MV-4-11 (cell line): ENCODE measurements at places on chromosomes 16 and 17.
A peak's percentile ranks its signal among the peaks of the same experiment; 100 is the strongest.

- no peak for DNase-seq
Observed at GRCh38 chr16:19288872-19289799, 3.6 kb downstream of the CLEC19A start.

DNA sequence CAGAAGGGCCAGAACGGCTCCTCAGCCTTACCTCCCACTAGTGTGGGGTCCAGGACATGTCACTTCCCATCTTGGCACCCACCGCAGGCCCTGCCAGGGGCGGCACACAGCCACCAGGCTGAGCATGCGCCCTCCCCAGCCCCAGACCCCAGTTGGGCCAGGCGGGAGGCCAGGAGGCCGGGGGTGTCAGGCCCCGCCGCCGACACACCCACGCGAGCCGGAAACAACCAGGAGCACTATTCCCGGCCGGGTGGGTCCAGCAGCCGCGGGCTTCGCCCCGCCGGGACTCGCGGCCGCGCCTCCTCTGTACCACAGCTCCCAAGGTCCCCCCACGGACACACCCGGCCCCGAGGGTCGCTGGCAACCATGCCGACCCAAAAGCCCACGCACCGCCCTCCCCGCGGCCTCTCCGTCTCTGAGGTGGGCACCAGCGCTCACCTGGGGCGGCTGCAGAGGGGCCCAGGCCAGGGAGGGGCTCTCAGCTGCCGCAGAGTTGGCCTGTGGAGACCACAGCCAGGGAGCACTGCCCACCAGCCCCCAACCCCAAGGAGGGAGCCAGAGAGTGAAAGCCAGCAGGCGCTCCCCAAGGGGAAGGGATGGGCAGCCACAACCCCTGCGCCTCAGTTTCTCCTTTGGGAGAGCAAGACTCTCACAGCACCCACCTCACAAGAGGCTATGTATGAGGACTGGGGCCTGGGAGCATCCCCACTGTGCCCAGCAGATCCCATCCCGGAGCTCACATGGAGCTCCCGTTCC lies 18.0 kb downstream of the B9D1 start:
- no peak for DNase-seq

- peak; percentile 53 for DNase-seq
Observed at GRCh38 chr16:89855986-89856385, 17.4 kb upstream of the TCF25 start.

DNA sequence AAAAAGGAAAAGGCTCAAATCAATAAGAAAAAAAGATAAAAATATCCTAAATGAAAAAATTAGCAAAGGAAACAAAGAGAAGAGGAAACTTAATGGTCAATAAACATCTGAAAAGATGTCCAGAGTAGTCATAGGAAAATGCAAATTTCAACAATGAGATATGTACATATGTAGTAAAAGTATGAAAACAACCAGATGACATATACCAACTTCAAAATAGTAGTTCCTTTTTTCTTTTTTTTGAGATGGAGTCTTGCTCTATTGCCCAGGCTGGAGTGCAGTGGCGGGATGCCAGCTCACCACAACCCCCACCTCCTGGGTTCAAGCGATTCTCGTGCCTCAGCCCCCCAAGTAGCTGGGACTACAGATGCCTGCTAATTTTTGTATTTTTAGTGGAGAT lies 21.7 kb upstream of the NFAT5 start:
- DNase-seq: no peak

DNA sequence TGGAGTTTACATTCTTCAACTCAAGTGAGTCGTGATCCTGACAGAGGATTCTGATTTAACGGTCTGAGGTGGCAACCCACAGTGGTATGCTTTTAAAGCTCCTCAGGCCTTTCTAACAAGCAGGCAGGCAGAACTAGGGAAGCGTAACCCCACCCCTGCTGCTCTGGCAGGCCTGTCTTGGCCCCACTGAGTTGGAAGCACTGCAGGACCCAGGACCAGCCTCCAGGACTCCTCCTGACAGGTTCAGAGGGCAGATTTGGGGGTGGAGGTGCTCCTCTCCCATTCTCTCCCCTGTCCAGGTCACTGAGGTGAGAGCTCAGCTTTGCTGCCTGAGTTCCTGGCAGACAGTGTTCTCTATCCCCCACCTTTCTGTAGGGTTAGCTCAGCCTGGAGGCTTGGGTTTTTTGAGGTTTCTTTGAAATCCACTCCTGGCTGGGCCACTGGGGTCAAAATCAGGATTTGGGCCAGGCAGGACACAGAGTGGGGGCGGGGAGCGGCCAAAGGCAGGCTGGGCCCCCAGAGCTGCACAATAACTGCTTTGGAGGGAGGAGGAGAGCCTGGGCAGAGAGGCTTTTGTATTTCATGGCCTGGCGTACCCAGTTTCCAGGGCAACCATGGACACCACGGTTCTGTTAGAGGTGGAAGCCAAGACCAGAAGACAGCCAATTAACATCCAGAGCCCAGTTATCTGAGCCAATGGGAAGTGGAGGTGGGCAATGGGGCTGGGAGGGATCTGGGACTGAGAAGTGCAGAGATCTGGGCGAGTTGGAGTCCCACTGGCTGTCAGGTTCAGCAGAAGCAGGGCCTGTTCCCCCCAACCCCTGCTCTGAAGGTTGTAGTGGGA lies 9.5 kb downstream of the MRPL27 start:
- DNase-seq: no peak

- no peak for DNase-seq
Observed at GRCh38 chr16:74029115-74029792, 267.4 kb upstream of the PSMD7 start.

- no peak for DNase-seq
Observed at GRCh38 chr17:79053251-79053925, 21.2 kb upstream of the ENGASE start.

DNA sequence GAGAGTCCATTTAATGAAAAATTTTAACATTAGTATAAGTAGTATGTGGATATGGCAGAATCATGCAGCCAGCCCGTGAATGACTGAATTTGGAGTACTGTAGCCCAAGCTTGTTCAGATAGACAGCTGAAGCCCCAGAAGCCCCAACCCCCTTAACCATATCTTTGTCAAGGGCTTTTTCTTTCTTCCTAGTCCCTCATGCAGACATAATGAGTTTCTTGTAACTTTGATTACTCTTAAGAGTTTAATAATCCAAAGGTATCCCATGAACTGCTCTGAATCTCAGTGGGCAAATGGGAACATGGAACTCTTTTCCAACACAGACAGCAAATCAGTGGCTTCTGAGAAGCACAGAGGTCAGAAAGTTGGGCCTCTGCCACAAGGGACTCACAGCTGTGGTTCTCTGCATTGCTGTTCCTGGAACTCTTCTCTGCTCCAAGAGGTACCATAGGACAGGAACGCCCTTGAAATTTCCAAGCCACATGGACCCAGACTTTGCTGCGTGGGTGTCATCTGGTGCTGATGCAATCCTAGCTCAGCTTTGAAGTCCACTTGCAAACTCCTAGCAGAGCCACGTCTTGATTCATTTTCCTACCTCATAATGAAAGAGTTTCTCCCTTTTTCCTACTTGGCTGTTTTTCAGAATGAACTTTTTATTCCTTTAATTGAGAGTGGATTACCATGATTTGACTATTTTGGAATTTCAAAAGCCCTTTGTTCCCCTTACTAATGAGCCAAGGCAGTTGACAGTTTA lies 18.1 kb downstream of the LYRM1 start:
- peak; percentile 49 for DNase-seq

- DNase-seq: no peak
Observed at GRCh38 chr17:52388941-52389340, 230.4 kb upstream of the CA10 start.

DNA sequence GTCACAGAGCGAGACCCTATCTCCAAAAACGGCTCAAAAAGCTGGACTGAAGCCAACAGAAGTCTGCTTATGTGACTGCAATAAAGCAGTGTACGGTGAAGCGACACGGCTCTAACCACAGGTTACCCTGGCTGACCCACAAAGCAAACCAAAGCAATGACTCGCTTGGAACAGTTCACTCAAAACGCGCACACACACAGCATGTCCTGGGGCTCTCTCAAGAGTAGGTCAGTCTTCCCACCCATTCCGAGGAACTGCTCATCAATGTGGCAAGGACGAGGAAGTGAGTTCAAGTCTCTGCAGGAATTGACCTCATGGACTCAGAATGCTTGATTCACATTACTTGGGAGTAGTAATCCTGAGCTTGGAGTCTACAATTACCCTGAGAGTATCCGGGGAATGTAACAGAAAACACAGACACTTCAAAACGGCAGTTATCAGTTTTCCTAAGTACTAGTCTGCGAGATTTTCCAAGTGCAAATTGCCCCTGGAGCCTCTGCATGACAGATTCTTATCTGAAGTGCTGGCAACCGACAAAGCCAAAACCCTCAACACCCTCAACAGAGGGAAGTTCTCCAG lies 25.4 kb downstream of the PELP1 start:
- peak; percentile 75 for DNase-seq

GRCh38 chr16:13435415-13435814 lies 484.5 kb upstream of the ERCC4 start:
- no peak for DNase-seq

DNA sequence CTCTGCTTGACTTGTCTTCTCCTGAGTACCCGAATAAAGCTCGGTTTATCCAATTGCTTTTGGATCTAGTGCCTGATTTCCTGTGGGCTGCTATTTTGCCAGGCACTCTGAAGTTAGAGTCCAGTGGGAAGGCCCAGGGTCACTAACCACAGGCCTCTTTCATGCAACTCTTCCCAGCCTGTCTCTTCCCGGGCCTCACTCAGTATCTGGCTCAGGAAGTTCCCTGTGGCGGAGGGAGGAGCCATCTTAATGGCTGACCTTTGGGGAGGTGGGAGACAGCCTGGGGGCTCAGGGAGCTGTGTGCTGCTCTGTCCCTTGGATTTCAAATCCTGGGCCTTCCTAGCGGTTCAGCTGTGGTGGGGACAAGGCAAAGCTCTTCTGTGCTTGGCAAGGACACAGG lies 328.5 kb downstream of the SLC39A11 start:
- no peak for DNase-seq

DNA sequence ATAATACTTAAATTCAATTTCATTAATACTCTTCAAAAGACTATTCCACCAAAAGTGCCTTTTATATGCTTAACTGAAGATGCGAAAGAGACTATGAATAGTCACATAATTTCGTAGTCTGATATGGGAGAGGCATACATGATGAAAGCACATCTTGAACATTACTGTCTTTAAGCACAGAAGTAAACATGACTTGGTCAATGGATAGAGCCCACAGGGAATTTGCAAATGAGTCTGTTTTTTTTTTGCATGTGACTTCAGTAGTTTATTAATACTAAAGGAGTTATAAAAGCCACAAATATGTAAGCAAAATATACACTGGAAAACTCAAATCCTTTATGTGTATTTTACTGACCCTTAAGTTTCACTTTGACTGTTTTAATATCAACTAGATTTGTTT lies 15.9 kb downstream of the ADPRM start:
- DNase-seq: no peak

DNA sequence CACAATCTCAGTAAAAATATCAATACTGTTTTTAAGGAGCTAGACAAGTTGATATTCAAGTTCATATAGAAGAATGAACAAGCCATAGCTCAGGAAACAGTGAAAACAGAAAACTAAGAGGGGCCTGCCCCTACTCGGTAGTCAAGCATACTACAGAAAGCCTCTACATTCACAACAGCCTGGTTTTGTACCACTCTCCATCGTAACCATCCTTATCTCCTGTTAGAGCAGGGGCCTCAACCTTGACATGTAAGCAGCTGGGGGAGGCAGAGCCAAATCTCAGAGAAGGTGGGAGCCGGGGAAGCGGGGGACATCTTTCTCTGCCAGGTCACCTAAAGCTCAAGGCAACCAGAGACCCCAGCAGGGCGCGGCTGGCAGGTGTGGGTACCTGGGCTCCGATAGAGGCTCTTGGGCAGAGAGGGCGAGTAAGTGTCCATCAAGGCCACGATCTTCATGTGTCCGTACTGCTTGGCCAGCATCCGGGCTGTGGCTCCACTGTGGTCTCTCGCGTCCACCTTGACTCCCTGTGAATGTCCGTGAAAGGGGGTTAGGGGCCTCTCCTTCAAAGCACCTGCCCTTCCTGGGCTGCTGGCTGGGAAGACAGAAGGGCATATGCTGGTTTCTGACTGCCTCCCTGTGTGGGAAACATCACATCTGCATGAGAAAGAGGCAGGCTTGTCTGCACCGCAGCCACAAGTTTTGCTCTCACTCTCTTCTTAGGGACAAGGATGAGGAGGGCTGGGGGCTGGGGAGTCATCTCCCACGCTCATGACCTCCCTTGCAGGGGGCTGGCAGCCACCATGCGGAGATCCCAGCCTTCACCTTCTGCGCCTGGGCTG lies 20.2 kb downstream of the ANKS3 start:
- DNase-seq: no peak

DNA sequence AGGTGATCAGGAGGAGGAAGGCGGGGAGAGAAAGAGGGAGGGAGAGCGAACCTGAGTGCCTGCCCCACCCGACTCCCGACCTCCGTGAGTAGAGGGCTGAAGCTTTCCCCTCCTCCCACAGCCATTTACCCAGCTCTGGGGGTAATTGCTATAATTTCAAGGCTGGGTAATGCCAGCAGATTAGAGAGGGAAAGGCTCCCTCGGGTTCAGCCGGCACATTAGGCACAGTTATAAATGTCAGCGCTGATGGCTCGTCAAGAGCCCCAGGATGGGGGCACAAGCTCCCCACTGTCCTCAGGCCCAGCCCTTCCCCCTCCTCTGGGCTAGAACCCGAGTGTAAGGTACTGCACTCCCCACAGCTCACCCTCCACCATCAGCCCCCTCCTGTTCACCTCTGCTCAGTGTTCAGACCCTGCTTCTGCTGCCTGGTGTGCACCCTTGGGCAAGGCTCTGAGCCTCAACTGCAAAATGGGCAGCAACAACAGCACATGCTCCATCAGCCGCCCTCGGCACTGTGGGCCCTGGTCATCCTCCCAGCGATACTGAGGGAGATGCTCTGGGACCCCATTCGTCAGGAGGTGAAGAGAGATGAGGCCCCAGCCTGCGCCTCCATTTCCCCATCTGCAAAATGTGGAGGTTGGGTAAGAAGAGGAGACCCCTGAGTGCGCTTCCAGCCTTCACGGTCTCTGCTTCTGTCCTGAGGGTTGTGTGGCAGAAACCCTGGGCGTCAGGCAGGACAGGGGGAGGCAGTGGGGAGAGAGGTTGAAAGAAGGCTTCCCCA lies 77.2 kb downstream of the NT5M start:
- no peak for DNase-seq

GRCh38 chr17:80717720-80718083 lies 173.1 kb downstream of the RPTOR start:
- DNase-seq: no peak

- no peak for DNase-seq
Observed at GRCh38 chr17:38608648-38609047, 2.9 kb upstream of the SRCIN1 start.

DNA sequence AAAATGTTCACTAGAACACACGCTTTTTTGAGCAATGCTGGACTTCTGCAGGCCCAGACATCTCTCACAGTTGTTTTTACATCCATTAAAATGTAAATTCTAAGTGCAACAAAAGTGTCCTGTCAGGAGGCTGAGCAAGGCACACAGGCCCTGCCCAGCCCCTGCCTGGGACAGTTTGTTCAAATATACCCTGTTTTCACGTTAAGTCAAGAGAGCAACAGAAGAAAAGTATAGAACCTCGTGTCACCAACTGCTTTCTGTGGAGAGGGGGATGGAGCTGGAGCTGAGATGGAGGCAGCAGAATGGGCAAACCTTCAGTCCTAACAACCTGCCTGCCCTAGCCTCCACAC lies 4.3 kb upstream of the HOXB2 start:
- no peak for DNase-seq

GRCh38 chr16:28320023-28320561 lies 27.8 kb downstream of the SBK1 start:
- no peak for DNase-seq

GRCh38 chr17:43226393-43226792 lies 2.0 kb downstream of the CCDC200 start:
- DNase-seq: no peak
